ENCODE measurements at places on chromosomes 2 and 18.

DNA sequence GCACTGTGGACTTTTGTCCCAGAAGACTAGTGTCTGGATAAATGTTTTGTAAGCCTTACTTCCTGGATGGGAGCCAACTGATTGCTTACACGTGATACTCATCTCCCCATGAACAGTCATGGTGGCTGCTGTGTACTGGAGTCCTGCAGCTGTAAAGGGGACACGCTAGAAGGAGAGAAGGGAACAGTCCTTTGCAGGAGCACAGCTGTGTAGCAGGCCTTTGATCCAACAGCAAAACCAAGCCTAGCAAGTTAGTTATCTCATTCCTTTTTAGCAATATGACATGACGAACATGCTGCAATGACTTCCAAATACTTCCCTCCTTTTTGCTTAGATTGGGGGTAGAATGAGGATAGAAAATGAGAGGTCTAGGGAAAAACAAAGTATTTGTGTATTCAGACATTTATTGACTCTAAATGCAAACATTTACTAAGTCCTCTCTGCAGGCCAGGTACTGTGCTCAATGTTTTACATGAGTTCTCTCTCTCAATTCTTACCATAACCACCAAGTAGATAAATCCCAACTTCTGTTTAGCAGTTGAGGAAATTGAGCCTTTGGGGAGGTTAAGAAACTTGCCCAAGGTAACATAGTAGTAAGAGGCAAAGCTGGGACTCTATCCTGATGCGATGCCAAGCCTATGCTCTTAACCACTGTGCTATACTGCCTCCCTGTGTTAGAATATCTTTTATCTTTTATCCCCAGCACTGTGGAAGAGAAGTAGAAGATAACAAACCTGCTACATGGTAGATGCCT is 55.4 kb upstream of the CD28 start:
- no peak for DNase-seq

- no peak for DNase-seq
Observed at GRCh38 chr2:204032301-204032700, 95.7 kb downstream of the ICOS start.

GRCh38 chr2:160603771-160604510 is 110.3 kb upstream of the RBMS1 start:
- no peak for DNase-seq

- DNase-seq = no peak
Observed at GRCh38 chr2:193824474-193824873, 1629.7 kb upstream of the TMEFF2 start.

DNA sequence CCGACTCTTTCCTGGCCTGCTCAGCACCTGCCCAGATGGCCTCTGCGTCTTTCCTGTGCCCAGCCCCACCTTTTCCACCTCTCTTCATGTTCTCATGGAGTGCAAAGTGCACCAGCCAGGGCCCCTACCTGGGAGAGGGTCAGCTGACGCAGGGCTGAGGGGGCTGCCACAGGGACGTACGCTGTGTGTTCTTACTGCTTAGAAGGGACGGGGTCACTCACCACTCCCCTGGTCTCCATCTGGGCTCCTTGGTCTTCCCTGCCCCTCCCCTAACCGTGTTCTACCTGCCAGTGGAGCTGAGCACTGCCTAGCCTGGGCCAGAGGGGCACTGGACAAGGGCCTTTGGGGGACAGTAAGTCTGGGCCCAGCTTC is 8.6 kb downstream of the ERFE start:
- DNase-seq = no peak

All from stimulated activated CD8-positive, alpha-beta memory T cell treated with anti-CD3 and anti-CD28 coated beads, Interleukin-4, amount 100 ng/mL, for 4 hours (primary cell).